ENCODE measurements at places on chromosomes 7 and 10.

DNA sequence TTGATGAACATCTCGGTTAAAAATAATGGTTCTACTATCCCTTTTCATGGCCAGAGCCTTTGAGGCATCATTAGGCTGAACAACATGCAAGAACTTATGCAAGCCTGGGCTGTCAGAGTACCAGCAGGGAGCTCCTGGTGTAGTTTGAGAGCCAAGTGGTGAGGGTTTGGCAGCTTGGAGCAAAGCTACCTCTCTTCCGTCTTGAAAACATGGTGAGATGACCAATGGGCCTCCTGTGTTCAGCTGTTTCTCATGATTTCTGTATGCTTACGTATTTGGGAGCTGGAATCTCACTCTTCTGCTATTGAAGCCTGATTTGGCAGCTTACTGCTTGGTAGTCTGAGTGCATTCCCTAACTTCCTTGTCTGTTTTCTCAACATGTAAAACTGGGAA lies 150.4 kb downstream of the CXCL12 start:
- peak; percentile 57 for DNase-seq

DNA sequence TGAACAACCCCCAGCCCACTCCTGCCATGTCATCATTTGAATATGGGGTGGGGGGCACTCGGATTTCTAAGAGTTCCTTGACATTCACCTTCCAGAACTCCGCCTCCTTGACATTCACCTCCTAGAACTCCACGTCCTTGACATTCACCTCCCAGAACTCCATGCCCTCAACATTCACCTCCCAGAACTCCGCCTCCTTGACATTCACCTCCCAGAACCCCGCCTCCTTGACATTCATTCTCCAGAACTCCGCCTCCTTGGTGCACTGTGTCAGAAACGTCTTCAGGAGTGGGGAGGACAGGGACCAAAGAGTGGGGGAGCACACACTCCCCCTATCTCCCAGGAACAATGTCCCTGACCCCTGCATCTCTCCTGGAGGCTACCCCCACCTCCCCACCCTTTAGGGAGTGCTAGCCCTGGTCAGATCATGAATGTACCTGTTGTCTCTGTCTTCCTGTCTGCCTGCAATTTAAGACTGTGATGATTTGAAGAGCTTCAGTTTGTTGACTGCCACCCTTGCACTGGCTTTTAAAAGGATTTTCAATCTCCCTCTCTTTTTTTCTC lies 110.1 kb downstream of the NPTX2 start:
- no peak for DNase-seq

GRCh38 chr7:28933846-28934320 lies 24.2 kb downstream of the TRIL start:
- DNase-seq = no peak

- no peak for DNase-seq
Observed at GRCh38 chr7:70165477-70166170, 567.3 kb downstream of the AUTS2 start.

DNA sequence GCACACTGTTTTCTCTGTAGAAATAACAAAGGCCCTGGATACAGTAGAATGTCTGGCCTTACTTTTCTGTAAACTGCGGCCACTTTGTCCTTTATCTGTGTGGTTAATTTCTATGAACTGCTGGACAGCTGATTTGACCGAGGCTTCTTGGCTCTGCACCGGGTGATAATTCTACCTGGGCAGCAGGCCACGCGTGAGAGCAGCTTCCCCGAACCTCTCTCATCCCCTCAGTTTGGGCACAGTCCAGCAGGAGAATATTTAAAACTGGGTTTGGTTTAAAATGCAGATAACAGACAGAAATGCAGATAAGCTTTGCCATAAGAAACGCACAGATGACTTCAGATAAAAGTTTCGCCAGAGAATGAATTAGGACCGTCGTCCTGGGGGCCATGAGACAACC lies 81.0 kb downstream of the CELF2 start:
- no peak for DNase-seq

DNA sequence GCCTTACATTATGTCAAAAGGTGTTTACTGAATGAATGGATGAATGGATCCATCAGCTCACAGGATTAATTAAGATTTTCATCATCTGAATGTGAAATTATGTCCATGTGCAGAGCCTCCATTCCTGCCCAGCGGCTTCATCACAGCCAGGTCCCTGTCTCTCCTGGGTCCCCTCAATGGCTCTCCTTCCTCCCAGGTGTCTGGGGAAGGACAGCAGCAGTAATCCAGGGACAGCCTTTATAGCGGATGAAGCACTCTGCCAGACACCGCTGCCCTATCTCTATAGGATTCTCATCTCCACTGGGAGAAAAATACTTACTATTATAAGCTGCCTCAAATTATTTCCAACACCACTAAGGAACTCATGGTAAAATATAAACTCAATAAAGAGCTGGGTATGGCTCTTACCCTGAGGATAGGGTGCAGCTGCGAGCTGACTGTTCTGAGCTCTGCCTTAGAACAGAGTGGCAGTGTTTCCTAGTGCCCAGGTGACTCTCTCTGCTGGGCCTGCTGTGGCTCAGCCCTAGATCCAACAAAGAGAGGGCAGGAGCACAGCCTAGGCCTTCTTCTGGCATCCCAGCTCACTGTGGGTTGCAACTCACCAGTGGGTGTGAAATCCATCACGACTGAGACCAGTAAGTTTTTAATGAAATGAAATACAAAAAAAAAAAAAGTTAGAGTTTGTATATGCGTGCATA lies 38.3 kb downstream of the GPRIN2 start:
- no peak for DNase-seq

GRCh38 chr7:141042222-141043193 lies 27.8 kb upstream of the MRPS33 start:
- no peak for DNase-seq

DNA sequence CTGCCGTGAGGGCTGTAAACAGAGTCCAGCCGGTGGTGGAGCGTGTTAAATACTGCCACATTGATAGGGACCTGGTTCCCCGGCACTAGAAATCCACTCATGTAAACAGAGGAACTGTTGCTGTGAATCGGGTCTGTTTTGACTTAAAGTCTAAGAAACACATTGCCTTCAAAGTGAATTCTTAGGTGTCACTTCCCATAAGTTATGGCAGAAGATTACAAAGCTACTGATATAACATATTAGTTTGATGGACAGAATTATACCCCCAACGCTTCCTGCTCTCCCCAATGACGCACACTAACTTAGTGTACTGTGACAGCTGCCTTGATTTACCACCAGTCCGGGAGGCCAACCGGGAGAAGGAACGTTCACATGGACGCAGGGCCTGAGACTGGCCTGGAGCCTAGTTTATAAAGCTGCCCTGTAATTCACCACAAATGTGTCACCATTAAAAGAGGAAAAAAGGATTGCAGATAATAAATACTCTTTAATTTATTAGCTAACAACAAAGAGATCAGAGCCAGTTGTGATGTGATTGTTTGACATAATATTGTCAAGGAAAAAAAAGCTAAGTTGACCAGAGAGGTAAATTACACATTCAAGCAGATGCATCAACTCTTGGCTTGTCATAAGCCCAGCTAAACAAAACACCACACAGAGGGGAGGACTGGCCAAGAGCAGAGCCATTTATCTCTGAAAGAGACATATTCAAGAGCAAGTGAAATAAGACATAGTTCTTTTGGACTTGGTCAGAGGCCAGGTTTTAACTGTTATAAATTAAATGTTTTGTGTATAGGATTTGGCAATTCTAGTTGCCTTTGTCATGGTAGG lies 820.6 kb downstream of the LRMDA start:
- no peak for DNase-seq

- DNase-seq = no peak
Observed at GRCh38 chr7:512146-512510, 7.5 kb downstream of the PDGFA start.

DNA sequence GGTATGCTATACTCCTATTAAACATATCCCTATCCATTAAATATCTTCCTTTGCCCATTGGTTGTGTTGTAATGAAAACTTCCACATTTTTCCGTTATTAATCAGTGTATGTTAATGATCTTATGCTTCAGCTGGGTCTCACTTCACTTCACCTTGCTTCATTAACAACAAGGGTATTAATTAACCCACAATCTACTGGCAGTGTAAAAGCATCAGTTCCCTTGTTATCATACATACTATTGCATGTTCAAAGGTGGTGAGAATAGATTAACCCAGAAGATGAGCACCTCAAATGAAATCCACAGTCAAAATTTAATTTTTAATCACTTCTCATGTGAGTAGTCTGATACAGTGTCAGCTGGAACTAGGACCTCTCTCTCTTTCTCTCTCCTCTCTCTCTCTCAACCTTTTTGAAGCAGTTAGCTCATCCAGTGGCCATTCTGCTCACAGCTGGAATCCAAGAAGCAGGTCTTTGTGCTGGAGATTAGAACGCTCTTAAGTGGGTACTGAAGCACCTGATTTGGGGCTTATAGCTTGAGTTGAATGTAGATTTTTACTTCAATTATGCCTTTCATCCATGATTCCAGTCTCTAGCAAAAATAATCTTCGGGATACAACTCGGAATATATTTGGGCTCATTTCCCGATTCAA lies 172.3 kb downstream of the RAPGEF5 start:
- DNase-seq = peak; percentile 74

- DNase-seq = peak; percentile 27
Observed at GRCh38 chr10:97321804-97322190, 2.7 kb downstream of the FRAT1 start.

- DNase-seq = peak; percentile 48
Observed at GRCh38 chr10:109089779-109090178, 833.5 kb downstream of the XPNPEP1 start.

- DNase-seq = no peak
Observed at GRCh38 chr7:79425665-79426064, 27.8 kb downstream of the MAGI2 start.

- DNase-seq = no peak
Observed at GRCh38 chr10:30812018-30812851, 182.7 kb upstream of the LYZL2 start.

GRCh38 chr7:27697861-27698430 lies 35.3 kb upstream of the HIBADH start:
- DNase-seq = no peak

DNA sequence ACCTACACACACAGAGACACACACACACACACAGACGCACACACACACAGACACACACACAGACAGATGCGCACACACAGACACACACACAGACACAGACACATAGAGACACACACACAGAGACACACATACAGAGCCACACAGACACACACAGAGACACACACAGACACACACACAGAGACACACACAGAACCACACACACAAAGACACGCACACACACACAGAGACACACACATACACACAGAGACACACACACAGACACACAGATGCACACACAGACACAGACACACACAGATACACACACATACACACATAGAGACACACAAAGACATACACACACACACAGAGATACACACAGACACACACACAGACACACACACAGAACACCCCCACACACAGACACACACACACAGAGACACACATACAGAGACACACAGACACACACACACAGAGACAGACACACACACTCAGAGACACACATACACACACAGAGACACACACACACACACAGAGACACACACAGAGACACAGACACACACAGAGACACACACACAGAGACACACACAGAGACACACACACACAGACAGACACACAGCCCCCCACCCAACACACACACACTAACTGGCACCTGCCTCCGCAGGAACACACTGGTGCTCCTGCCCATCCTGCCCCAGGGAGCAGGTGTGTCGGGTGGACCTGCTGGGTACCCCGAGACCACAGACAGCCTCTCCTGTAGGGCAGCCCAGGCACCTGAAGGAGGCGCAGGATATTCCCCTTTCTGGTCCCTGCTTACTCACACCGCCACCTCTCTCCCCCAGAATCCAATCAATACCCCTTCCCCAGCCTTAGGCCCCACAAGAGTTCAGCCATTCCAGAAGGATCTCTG lies 5.4 kb upstream of the FZD9 start:
- DNase-seq = peak; percentile 57

GRCh38 chr10:85596389-85596788 lies 770.2 kb downstream of the GRID1 start:
- no peak for DNase-seq

GRCh38 chr10:71267508-71268240 lies 51.4 kb upstream of the SLC29A3 start:
- no peak for DNase-seq

- DNase-seq = peak; percentile 71
Observed at GRCh38 chr10:102231357-102232318, 5.5 kb downstream of the ELOVL3 start.

GRCh38 chr7:143015084-143015483 lies 11.8 kb downstream of the OR9A2 start:
- no peak for DNase-seq

DNA sequence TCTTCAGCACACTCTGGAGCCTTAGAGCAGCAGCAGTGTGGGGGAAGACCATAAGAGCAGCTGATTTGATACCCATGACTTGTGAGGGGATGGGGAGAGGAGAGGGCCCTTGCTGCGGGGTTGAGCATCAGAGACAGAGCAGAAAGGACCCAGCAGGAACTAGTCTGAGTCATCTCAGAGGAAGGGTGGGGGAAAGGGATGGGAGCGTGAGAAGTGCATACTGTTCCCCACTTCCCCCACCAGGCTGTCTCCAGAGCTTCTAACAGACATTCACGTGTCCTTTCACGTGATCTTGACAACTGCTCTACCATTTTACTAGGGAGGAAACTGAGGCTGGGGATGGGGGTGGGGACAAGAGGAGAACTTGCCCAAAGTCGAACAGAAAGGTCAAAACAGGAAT lies 38.7 kb downstream of the FAM241B start:
- no peak for DNase-seq

GRCh38 chr7:26704786-26705185 lies 159.6 kb downstream of the SKAP2 start:
- no peak for DNase-seq

GRCh38 chr10:77350711-77351119 lies 286.9 kb downstream of the KCNMA1 start:
- DNase-seq = no peak

GRCh38 chr10:22369434-22370072 lies 24.3 kb downstream of the SPAG6 start:
- DNase-seq = no peak

DNA sequence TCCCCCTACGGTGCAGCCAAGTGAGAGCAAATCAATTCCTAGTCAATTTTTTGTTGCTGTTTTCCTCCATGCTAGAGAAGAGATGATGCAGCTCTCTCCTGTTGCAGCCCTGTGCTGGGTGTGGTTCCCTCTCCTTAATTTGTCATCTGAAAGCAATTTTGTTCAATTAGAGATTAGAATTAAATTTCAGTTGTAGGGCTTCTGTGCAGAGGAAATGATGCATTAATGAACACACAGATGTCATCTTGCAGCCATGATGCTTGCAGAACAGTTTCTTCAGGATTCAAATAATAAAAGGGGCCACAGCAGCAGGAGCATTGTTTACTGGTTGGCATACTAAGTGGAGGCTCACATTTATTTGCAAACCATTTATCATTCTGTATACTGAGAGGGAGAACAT lies 266.0 kb downstream of the AUTS2 start:
- DNase-seq = no peak

- no peak for DNase-seq
Observed at GRCh38 chr7:56009695-56010094, 41.5 kb downstream of the PSPH start.

GRCh38 chr10:129085811-129086210 lies 381.2 kb upstream of the MGMT start:
- DNase-seq = no peak

- DNase-seq = no peak
Observed at GRCh38 chr10:49153971-49154370, 20.1 kb upstream of the FAM170B start.

- DNase-seq = no peak
Observed at GRCh38 chr7:130187360-130187759, 17.8 kb downstream of the TMEM209 start.

All from neural progenitor cell (in vitro differentiated cells).